Activated CD4-positive, alpha-beta T cell treated with anti-CD3 and anti-CD28 coated beads, Interleukin-2, amount 10 ng/mL, durations not matched to agents 7 days and 5 days (primary cell): ENCODE measurements at places on chromosomes 4 and X. TPM values are rescaled to one million over a fixed set of nuclear protein-coding genes. Genes with fewer than 3 reads are reported as not detected.

PPP1R2C gene
- total RNA-seq: not detected

NHSL2 gene
- 1.1 TPM for total RNA-seq

TMPRSS11D gene
- not detected for total RNA-seq

PNCK gene
- not detected for total RNA-seq

CLNK gene
- total RNA-seq: not detected

TCEAL7 gene
- not detected for total RNA-seq
